ENCODE measurements at places on chromosomes 12 and 14. TPM values are rescaled to one million over a fixed set of nuclear protein-coding genes. Genes with fewer than 3 reads are reported as not detected.

Gene CD163
- not detected for polyA plus RNA-seq

DNA sequence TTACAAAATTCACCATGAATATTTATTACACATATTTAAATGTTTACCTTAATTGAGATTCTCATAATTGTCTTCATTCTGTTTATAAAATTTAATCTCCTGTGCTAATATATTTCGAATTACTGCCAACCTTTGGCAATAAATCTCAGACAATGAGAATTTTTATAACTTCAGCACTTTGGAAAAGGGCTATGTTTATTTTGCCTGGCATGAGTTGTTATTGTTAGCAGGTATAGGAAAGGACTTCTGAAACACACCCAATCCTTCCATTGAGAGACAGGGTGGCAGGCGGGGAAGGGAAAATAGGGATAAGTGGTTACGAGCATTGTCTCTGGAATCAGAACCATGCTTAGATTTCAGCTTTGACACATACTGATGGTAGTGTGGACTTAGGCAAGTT lies 12.1 kb upstream of the MSRB3 start:
- no peak for DNase-seq

DNA sequence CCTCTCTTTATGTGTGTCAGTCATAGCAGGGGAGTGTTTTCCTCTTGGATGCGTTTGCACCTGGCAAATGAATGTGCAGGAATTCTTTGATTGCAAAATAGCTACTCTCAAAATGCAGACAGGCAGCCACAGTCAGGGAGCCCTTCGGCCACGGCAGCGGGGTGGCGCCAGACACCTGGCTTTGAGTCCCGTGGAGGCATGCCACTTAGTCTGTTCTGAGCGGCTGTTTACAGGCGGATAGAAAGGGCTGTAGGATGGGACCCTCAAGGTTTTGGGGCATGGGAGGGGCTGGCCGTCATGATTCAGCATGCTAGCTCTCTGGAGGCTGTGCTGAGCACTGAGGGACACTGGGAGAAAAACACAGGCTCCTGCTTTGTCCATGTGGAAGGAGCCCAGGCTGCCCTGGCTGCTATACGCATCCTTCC lies 117.1 kb downstream of the SLC25A47 start:
- peak; percentile 79 for DNase-seq

DNA sequence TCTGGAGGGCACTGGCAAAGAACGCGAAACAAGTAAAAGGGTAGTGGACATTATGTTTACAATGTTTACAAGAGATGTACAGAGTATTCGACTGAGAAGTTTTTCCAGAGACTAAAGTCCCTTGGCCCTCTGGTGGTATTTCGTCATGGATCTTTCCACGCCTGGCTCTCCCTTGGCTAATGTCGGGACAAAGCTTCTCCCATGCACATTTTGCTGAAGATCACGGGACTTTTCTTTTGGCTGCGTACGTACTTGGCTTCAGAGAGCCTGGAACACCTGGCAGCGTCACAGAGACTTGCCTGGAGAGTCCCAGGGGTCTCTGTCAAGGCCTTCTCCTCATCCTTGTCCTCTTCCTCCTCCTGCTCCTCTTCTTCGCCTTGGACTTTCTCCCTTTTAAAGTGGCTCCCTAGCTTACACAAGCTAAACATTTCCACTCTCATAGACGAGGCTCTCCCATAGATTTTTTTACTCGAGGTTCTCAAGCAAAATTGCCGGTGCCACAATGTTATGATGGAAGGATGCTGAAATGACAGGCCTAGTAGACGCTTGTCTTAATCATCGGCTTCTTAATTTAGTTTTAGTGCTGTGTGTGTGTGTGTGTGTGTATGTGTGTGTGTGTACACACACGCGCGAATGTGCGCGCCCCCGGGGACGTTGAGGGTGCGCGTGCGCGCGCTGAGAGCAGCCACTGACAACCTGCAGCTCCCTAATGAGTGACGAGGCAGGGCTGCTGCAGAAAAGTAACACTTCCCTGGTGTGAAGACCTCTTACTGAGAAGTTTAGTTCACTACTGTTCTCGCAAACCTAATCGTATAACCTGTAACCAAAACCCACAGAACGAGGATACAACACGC lies 4.9 kb upstream of the FOXG1 start:
- no peak for DNase-seq

DNA sequence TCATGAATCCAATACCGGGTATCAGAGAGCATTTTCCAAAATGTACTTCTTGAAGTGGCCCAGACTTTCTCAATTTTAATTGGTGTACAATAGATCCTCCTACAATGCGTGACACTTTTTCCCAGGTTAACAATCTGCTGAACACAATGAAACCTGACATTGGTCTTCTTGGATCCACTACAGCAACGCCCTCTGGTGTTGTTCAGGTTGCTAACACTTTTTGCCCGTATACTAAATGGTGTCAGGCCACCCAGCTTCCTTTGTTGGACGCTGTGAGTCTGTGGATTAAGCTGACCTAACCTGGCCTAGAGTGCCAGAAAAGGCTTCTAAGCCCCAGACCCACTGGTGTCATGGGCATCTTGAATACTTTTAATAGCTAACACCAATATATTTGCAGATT lies 89.2 kb downstream of the KCNK10 start:
- no peak for DNase-seq

GRCh38 chr14:54784657-54785056 lies 118.0 kb downstream of the GCH1 start:
- DNase-seq: no peak

GRCh38 chr12:57844709-57845477 lies 1.6 kb downstream of the CTDSP2 start:
- DNase-seq: peak; percentile 67

- no peak for DNase-seq
These were observed 18.2 kb downstream of the RTN1 start for GRCh38 chr14:59852350-59852749.

GRCh38 chr12:89537389-89537788 lies 11.5 kb upstream of the POC1B start:
- DNase-seq: no peak

All from mammary epithelial cell (primary cell).